ENCODE measurements at places on chromosomes 1 and 21. TPM values are rescaled to one million over a fixed set of nuclear protein-coding genes. Genes with fewer than 3 reads are reported as not detected.

BATF3 gene
- total RNA-seq: 1.1 TPM

OPRD1 gene
- not detected for total RNA-seq

SLC9C2 gene
- 1.4 TPM for total RNA-seq

AK5 gene
- 0.82 TPM for total RNA-seq

PARP1 gene
- total RNA-seq: 58.0 TPM

DNA sequence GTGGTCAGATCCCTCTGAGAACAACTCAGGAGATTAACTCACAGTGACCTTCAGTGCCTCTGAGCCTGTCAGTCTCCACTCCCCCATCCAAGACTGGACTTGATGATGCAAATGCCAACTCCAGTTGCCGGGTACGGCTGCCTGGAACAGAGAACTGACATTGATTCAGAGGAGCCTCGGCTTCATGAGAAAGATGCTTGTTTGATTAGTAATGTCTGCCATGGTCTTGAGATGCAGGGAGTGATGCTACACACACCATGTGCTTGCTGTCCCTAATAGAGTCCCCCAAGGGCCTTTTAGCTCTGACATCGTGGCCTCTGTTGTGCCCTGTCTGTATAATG lies 51.8 kb upstream of the LRP8 start:
- no peaks in the 10 kb centered on the region for H3K27me3 ChIP-seq
- H3K36me3 ChIP-seq: no peaks in the 10 kb centered on the region
- DNase-seq: peak; percentile 7
- no peak overlapping the region for H3K27ac ChIP-seq
